Hematopoietic multipotent progenitor cell treated with erythropoietin and hydrocortisone succinate and interleukin-3 and kit ligand, for 8 days (in vitro differentiated cells): ENCODE measurements at places on chromosomes 12 and 14.

DNA sequence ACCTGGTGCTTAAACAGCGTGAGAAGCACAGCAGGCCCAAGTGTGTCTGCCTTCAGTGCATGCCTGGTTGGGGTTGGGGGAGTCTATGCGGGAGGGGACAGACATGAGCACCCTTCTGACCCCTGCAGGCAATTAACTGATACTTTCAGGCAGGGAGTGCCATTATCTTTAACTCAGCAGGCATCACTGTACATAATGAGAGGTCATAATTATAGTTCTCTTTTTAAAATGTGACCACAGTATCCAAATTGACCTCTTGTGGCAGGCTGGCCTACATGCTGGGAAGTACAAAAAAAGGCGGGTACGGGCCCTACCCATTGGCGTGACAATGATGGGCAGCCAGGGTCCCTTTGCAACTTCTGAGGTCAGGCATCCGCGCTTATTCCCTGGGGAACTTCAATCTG lies 209.1 kb downstream of the FOXN3 start:
- DNase-seq, result peak; percentile 30

- no peak for DNase-seq
Observed at GRCh38 chr14:105863296-105864108, 337.1 kb downstream of the TMEM121 start.

DNA sequence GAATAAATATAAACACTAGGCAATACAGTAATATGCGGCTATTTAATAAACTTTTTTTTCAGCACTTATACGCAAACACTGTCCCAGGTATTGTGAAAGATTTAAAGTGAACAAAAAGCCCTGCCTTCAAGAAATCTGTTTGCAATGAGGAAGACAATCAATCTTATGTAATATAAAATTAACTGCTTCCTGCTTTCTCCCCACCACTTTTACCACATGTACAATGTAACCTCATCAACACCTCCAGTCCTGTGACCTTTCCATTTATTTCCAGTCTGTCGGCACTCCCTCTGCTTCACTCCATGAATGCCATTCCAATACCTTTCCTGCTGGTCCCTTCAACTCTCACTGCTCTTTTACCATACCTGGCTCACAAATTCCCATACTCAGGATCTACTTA lies 10.5 kb downstream of the SNX6 start:
- no peak for DNase-seq

- no peak for DNase-seq
Observed at GRCh38 chr14:51616724-51617409, 34.8 kb upstream of the FRMD6 start.

GRCh38 chr14:93160353-93160801 lies 24.3 kb downstream of the MOAP1 start:
- peak; percentile 78 for DNase-seq

- DNase-seq, result no peak
Observed at GRCh38 chr12:100279159-100279558, 12.2 kb downstream of the SCYL2 start.

DNA sequence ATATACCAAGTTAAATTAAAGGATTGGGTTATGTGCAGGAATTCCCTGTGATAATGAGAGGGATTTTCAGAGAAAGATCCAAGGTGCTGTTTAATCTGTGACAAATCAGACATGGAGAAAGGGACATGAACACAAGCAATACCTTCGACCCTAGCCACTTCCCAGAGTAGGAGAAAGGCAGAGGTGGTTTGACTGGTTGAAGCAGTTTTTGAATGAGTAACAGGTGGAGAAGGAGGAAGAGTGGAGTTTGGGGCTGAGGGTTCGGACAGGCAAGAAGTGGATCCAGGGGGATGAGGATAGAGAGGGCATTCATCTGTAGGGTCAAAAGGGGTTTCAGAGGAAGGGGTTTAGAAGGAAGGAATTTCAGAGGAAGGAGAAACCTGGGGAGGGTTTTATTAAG lies 27.4 kb upstream of the A2M start:
- no peak for DNase-seq

DNA sequence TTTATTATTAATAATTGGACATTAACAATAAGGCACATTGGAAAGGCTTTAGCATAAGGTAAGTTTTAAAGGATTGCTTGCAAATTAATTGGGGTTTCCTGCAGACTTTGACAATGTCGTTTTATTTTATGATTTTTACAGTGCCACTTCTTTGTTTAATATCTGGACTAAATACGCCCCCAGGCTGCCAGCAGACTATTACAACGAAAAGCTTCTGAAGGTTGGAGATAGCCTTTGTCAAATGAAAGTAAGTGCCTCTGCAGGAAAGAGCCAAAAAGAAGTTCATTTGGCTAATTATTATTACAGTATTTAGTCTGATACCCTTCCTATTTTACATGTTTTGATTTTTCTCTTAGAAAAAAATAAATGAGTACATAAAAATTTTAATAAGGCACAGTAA lies 11.3 kb downstream of the CFAP54 start:
- DNase-seq, result peak; percentile 69

- peak; percentile 99 for DNase-seq
Observed at GRCh38 chr12:67268335-67268895, 743 bp upstream of the CAND1 start.

- no peak for DNase-seq
Observed at GRCh38 chr12:128982933-128983332, 129.7 kb downstream of the GLT1D1 start.

GRCh38 chr12:124261885-124262284 lies 33.0 kb upstream of the RFLNA start:
- DNase-seq, result no peak

- no peak for DNase-seq
Observed at GRCh38 chr14:86084097-86084496, 554.2 kb downstream of the FLRT2 start.

DNA sequence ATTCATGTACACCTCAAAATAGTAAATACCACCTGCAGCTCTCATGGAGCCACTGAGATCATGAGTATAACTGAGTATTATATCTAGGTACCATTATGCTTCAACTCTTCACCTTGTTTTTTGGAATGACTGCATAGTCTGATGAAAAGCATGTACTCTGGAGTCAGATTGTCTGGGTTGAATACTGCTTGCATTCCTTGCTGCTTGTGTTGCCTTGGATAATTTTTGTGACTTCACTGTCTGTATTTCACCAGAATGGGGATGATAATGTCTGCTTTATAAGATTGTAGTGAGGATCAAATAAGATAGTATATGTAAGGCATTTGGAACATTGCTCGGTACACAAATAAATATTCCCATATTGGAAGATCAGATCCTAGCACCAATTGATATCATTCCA lies 54.2 kb downstream of the SUSD6 start:
- DNase-seq, result no peak

GRCh38 chr12:64701283-64701682 lies 57.9 kb downstream of the GNS start:
- DNase-seq, result no peak

DNA sequence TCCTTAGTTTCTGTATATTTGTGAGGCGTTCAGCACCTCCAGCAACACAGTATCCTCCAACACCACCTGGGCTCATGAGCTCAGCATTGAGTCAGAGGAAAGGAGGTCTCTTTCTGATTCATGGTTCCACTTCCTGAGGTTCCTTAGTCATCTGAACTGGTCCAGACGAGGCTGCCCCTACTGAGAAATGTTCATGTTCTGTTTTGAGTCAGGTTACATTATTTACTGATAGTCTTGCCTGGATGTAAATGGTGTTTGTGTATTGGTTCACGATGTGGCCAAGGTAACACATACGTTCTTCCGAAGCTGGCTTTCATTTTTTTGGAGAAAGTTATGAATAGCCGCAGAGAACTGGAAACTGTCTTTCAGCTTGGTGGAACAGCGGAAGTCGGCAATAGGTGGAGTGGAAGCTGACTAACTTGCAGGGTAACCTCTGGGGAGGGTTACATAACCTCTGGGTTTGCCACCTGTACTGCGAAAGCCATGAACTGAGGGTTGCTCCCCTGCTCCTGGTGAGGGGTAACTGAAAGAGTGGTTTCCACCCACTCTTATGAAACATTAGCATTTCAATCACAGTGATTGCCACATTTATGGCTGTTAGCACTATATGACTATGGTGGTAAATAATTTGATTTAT lies 42.2 kb upstream of the MANSC4 start:
- DNase-seq, result no peak

- DNase-seq, result no peak
Observed at GRCh38 chr12:46362895-46363581, 9.5 kb downstream of the SLC38A2 start.

- DNase-seq, result no peak
Observed at GRCh38 chr12:42481368-42481767, 108.2 kb downstream of the PRICKLE1 start.

- DNase-seq, result no peak
Observed at GRCh38 chr12:53980104-53980801, 4.7 kb upstream of the HOXC10 start.

GRCh38 chr14:68691031-68691791 lies 101.7 kb downstream of the ZFP36L1 start:
- no peak for DNase-seq

DNA sequence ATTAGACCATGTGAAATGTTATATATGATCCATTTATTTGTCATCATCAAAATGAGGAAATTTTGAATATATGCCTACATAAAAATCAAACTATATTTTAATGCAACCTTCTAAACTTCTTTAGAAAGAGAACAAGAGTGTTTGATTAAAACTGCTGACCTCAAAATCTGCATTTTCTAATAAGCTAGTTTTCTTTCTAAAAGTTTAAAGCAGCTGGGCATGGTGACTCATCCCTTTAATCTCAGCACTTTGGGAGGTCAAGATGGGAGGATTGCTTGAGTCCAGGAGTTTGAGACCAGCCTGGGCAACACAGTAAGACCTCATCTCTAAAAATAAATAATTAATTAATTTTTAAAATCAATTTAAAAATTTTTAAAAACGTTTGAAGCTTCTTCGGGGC lies 36.2 kb downstream of the GNPTAB start:
- DNase-seq, result peak; percentile 24

DNA sequence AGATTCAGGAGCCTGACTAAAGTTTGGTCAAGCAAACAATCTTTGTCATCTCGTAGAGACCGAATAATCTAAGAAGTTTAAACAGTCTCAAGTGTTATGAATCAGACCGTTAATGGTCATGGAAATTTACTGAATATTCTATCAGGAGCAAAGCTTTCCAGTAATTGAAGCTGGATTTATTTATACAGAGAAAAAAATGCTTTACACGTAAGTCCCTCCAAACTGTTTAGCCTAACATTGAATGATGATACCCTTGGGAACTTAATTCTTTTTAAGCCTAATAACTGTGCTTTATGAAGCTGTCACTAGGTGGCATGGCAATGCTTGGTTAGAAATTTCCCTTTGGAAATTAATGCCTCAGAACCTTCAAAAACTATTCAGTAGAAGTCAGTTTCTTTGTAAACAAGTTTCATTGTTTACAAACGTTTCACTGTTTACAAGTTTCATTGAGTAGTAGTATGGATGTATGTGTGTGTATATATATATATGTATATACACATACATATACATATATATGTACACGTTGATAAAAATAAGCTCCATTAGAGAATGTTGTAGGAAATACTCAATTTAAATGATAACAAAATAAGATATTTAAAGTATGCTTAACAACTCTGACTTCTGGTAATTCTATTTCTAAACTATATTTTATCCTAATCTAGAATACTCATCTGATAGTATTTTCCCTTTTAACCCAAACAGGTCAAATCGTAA lies 32.1 kb downstream of the DEPDC4 start:
- DNase-seq, result peak; percentile 68

- no peak for DNase-seq
Observed at GRCh38 chr12:125222876-125223275, 157.6 kb downstream of the AACS start.
